Foreskin fibroblast (primary cell): ENCODE measurements at places on chromosomes 1 and 21.

GRCh38 chr1:4317207-4317606 is 337.2 kb upstream of the AJAP1 start:
- DNase-seq = no peak

DNA sequence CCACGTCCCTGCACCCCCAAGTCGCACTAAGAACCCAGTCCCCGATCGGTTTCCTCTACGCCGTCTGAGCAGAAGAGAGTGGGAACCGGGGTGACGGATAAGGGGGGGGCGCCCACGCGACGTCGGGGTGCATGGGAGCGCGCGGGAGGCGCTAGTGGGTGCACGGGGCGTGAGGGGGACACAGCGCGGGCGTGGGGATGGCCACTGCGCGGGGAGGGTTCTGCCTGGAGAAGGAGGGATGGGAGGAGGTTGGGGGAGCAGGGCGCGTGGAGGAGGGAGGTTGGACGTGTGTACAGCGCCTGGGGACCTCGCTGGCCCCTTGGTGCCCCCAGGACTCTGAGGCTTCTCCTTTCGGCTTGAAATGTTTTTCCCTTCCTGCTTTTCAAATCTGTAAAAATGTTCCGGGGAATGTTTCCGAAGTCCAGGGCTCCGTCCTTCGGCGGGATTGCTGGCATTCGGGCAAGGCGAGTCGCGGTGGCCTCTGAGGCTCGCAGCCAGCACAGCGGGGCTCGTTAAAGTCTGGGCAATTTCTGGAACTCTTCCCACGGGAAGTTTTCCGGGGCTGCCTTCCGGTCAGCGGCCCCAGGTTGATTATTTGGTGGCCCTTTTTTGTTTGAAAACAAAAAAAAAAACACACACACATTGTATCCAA is 13.1 kb downstream of the RNF220 start:
- no peak for DNase-seq

- no peak for DNase-seq
Observed at GRCh38 chr21:25501462-25501861, 105.8 kb downstream of the MRPL39 start.

DNA sequence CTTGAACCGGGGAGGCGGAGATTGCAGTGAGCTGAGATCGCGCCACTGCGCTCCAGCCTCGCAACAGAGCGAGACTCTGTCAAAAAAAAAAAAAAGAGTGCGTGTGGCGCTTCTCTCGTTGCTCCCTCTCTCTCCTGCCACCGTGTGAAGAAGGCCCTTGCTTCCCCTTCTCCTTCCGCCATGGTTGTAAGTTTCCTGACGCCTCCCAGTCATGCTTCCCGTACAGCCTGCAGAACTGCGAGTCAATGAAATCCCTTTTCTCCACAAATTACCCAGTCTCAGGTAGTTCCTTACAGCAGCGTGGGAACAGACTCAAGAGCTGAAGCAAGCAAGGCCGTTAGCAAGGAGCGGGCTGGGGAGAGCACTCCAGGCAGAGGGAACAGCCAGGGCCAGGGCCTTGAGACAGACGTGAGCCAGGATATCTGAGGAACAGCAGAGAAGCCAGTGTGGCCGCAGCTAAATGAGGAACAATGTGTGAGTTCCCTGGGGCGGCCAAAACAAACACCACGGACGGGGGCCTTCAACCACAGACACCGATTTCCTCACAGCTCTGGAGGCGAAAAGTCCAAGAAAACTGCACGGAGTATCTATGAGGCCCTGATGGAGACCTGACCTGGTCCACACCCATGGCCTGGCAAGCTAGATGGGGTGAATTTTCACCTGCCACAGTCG is 54.2 kb upstream of the ETS2 start:
- DNase-seq = no peak

DNA sequence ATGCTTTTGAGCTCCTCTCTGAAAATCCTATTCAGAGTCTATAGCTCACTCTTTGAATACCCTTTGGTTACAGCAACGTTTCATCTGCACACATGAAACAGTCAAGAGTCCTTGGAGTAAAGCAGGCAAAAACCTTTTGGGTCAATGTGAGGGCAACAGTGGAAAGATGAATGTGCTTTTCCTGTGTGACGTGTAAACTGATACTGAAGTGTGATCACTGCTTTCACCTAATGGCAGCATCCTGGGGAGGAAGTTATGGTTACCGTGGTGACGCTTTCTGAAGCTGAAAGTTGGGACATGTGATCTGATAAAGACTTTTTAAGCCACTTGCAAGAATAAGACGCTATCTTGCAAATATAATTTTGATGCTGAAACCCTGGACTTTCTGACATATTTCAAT is 160.0 kb downstream of the SEC16B start:
- no peak for DNase-seq

DNA sequence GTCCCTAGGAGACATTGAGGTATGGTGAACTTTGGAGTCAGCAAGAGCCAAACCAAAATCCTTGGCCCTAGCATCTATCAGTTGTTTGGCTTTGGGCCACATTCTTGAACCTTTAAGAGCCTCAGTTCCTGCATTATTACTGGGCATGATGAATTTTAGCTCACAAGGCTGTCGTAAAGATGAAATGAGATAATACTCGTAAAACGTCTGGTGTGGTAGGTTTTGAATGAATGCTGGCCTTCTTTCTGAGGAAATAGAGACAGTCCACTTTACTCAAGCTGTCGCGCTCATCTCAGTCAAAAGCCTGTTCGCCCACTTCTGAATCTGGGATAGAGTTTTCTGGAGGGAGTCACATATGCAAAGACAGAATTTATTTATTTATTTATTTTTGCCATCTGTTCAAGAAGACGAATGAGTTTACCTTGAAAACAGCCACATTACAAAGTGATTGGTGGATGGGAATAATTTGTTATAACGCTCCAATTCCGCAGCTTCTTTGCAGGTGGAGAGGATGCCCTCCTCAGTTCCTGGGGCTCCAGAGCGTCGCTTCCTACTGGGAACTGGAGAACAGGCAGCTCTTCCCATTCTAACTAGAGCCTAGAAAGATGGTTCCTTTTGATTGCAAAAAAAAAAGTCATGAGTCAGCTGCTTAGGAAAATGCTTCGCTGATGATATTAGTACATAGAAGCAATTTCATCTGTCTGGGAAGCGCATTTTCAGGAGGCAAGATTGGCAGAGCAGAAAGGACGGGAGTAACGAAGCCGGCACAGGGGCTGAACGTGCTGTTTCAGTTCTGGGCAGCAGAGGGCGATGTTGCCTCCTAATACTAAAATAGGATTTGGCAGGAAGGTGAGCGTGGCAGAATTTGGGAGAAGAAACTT is 49.9 kb upstream of the CYP2J2 start:
- DNase-seq = peak; percentile 63

GRCh38 chr1:1270813-1271212 is 2.8 kb downstream of the UBE2J2 start:
- DNase-seq = peak; percentile 56

- DNase-seq = peak; percentile 61
Observed at GRCh38 chr1:8134546-8135235, 108.6 kb upstream of the ERRFI1 start.

- DNase-seq = peak; percentile 67
Observed at GRCh38 chr1:66300280-66300971, 233.5 kb upstream of the SGIP1 start.

- DNase-seq = peak; percentile 84
Observed at GRCh38 chr1:164611754-164612642, 53.0 kb downstream of the PBX1 start.

GRCh38 chr1:238658763-238659162 is 727.6 kb upstream of the CHRM3 start:
- no peak for DNase-seq

- no peak for DNase-seq
Observed at GRCh38 chr21:36698385-36698980, 432 bp upstream of the SIM2 start.

GRCh38 chr1:48947761-48948537 is 171.3 kb upstream of the BEND5 start:
- DNase-seq = peak; percentile 2

- DNase-seq = no peak
Observed at GRCh38 chr21:31484219-31484618, 140.2 kb upstream of the TIAM1 start.

DNA sequence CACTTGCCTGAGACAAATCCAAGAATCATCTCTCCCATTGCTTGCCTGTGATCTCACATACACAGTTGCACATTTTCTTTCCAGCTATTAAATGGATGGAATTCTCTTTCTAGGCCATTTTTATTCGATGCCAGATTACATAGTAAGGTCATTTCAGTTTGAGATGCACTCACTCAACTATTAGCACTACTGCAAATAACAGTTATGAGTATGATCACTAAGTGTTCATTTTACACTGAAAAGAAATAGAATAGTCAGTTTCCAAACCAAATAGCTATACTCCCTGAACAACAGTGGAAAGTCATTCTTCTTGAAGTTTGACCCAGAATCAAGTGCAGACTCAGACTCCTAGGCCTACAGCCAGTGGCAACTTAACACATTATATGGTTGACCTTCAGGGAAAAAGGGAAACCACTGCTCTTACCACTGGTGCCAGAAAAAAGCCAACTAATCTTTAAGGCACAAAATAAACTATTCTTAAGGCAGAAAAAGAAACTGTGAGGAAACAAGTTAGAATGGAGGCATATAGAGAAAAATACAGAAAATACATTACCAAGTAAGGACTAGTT is 31.5 kb downstream of the WNT2B start:
- peak; percentile 57 for DNase-seq

DNA sequence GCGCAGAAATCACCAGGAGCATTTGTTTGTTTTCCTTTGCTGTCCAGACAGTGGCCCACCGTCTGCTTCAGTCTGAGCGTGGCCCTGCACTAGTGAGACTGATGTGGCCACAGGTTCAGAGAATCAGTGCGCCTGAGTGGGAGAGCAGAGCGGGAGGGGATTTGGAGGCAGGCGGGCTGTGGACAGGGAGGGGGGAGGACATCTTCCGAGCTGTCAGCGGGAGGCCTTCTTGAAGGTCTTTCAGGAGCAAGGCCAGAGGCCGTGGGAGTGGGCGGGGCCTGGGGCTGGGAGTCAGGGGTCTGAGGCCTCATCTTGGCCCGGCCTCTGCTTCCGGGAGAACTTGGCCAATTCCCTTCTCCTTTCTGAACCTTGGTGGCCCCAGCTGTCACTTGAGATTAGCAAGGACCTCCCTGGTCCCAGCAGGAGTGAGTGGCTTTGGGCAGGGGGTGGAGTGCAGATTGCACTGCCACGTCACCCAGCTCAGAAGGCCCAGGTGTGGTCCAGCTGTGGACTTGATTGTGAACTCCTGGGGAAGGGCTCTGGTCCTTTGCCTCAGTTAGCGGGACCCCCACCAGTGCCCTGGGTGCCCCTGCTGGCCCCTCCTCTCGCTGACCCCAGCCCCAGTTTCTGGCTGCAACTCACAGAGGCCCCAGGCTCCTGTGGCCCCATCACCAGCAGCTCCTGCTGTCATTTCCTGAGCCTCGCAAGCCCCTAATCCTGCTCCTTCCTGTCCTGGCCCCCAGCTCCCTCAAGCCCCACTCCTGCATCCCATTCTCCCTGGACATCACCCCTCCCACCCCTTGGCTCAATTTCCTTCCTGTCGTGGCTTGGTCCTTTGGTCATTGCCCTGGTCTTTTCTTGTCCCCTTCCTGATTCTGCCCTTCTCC is 8.4 kb downstream of the TNFRSF1B start:
- DNase-seq = no peak

- DNase-seq = no peak
Observed at GRCh38 chr1:12047120-12047876, 15.8 kb upstream of the TNFRSF8 start.

DNA sequence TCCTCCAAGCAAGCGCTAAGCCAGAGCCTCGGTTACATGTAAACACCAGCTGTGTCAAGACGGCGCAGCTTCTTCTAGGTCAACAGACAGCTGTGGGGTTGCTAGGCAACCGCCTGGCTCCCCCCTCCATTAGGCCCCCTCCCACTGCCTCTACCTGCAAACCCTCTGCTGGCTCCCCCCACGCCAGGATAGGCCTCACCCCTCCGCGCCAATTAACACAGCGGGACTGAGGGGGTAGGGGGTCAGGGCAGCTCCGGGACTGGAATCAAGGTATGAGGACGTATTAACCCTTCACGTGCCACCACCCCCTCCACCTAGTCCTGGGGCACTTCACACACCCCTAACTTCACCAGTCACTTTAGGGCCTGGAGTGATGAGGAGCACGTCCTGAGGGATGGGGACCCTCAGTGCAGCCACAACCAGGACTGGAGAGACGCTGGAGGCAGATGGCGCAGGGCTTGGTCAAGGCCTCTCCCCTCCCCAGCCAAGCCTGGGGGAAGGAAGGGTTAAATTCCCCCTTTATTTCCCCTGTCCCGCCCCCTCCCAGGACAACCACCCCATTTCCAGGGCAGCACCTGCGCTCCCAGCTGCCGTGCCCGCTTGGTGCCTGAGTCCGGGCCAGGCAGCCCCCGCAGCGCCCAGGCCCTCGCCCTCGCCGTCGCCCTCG is 37.4 kb upstream of the WASF2 start:
- DNase-seq = peak; percentile 78

DNA sequence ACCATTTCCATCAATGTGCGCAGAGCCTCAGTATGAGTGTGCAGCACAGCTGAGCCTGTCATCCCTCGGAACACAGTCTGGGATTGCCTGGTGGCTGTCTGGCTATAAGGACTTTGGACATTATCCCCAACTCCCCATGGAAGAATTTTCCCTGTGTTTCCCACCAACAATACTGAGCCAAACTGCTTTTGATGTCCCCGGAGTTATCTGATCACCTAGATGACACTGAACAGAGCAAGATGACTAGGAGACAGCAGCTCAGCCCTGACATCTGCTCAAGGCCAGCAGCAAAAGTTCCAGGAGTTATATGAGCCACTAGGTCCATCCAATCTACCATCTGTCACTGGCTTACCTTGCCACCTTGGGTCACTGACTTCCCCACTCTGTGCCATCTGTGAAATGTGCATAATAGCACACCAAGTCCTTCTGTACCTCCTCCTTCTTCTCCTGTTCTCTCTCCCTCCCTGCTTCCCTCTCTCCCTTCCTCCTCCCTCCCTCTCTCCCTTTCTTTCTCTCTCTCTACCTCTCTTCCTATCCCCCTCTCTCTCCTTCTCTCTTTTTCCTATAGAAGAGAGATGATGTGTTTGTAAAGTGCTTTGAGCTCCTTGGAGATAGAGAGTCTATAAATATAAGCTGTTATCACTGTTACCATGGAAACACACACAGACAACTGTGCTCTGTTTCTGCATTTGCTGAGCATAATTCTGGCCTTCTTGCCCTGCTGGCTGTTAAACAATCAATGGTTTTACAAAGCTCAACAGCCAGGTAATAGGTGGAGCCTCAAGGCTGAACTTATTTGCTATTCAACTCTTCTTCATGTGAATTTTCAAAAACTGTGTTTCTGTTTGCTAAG is 19.7 kb upstream of the ATP1B1 start:
- DNase-seq = no peak

DNA sequence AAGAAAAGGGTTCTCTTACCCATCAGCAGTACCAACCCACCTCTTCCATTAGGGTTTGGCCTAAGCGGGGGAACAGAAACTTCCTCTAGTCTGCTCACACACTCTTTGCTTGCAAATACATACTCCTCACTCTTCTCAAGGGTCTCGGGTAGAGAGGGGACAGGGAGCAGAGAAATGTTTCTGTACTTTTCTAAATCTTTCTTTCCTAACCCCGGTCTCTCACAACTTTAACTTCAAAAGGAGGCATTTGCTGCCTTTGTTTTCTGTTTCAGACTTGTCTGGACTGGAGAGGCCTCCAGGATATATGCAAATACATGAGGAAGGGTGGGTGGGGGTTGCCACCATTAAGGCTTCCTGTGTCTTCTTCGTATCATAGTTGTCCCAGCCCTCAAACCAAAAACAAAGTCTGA is 10.5 kb upstream of the LAX1 start:
- DNase-seq = no peak
